T-helper 2 cell (primary cell): ENCODE measurements at places on chromosomes 11 and 22.

DNA sequence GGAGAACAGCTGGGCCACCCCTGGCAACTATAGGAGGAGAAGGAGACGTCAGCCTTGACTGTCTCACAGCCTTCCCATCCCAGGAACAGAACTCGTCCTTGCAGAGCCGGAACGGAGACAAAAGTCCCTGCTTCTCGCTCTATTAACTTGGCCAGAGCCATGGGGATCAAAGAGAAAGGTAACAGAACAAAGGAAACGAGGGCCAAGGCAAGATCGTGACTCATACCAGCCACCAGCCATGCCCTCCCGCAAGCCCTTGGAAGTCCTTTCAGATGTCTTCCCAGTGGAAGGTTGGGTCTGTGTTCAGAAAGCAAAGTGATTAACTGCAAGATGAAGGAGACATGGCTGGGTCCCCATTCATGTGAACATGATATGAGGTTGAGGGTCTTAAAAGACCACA lies 64.7 kb downstream of the PDE2A start:
- no peak for DNase-seq

DNA sequence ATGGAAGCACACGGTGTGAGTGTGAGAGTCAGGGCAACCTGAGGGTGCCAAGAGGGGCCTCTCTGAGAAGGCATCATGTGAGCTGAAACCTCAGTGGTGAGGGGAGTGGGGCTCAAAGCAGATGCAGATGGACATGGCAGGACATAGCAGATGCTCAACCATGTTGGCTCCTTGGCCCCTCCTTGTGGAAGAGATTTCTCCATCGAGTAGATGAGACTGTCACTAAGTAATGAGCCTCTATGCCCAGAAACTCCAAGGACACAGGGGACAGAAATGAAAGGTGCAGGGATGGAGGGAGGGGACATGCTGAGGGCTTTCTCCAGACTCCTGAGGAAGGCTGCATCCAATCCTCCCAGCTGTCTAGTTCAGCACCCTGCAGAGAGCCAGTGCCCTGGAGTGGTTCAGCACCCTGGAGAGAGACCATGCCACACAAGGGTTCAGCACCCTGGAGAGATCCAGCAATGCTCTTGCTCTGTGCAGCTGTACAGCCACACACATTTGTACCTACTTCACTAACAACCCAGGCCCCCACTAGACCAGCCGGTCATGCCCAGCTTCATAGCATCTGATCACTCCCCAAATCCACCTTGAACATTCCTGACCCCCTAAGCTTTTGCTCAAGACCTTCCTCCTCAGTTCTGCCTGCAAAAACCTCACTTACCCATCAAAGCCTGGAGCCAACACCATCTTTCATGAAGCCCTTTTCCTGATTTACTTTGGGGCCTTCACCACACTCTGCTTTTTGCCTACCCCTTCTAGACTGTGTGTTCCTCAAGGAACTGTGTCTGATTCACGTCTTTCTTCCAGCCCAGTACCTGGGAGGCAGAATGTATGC lies 252.0 kb downstream of the CTTN start:
- no peak for DNase-seq

- no peak for DNase-seq
These were observed 95.7 kb downstream of the XRRA1 start for GRCh38 chr11:74853223-74853622.

- peak; percentile 88 for DNase-seq
These were observed 5.9 kb upstream of the GRAMD4 start for GRCh38 chr22:46614025-46614931.

DNA sequence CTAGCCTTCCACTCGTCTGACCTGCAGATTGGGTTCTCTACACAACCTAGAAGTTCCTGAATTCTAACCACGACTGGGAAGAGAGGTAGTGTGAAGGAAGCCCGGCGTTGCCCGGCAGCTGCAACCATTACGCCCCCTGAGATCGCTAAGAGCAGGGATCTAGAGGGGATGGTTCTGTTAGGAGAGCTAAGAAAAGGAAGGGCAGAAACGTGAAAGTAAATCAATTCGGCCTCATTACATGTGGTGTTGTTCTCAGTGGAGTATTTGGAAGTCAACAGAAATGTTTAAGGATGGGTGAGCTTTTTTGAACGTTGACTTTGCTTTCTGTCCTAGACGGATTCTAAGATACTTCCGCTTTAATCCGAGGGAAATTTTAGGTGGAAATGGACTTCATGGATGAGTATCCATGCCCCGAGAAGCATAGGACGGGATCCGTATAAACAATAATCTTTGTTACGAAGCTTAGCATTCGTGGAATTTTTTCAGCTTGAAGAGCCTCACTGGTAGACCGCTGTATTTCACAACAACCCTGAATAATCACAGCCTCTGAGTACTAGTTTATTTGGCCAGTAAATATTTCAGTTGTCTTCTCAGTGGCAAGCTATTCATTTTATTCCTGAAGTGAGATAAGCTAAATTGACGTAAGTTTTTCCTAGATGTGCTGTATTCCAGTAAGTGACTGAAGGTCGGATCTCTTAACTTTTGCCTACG lies 629 bp downstream of the ATP5MG start:
- DNase-seq: no peak

DNA sequence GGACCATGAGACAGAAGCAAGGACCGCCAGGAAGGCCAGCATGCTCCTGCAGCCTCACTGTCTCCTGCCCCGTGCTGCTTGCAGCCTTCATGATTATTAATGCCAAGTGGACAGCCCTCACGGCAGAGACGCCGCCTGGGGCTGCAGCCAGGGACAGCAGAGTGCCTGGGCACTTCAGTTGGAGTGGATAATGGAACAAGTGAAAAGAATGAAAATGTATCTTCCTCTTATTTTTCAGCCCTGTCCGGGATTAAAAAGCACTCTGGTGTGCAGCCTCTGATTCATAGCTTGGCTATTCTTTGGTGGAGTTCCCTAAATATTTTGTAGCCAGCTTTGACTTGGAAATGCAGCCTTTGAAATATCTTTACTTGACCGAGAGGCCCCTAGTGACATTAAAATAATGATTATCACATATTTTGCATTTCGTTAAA lies 1404.2 kb downstream of the BRD1 start:
- no peak for DNase-seq

DNA sequence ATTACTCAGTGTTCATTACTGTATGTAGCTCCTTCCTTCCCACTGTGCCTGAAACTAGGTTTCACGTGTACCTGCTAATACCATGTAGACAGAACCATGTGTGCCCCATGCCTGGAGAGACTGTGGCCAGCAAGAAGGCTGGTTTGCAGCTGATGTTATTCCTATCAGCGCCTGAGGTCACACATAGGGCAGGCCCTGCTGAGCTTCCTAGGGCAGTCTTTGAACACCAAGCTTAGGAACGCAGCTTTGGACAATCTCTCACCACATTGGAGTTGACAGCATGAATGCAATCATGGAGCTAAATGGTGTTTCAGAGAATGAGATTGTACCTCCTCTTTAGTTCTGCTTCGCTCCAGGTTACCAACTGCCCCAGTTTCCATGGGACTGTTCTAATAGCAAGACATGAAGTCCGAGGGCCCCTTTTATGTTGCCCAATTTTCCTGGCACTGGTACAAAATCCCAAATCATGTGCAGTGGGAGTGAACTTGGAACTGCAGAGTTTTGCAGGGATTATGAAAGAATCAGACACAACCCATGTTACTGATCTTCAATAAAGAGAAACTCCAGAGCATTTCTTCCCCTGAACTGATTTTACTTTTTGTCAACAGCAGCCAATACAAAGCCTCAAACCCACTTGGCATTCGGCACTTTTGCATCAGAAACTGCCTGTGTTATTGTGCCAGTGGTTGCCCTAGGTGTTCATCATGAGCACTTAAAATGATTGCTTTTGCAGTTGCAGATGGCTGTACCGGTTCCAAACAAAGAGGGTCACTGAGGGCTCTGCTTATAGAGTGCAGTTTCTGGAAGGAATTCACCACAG lies 154.2 kb upstream of the TTC12 start:
- no peak for DNase-seq

- DNase-seq: no peak
These were observed 72.4 kb upstream of the FAT3 start for GRCh38 chr11:92152245-92152644.

GRCh38 chr11:58391879-58392278 lies 14.8 kb downstream of the OR5B3 start:
- DNase-seq: no peak

DNA sequence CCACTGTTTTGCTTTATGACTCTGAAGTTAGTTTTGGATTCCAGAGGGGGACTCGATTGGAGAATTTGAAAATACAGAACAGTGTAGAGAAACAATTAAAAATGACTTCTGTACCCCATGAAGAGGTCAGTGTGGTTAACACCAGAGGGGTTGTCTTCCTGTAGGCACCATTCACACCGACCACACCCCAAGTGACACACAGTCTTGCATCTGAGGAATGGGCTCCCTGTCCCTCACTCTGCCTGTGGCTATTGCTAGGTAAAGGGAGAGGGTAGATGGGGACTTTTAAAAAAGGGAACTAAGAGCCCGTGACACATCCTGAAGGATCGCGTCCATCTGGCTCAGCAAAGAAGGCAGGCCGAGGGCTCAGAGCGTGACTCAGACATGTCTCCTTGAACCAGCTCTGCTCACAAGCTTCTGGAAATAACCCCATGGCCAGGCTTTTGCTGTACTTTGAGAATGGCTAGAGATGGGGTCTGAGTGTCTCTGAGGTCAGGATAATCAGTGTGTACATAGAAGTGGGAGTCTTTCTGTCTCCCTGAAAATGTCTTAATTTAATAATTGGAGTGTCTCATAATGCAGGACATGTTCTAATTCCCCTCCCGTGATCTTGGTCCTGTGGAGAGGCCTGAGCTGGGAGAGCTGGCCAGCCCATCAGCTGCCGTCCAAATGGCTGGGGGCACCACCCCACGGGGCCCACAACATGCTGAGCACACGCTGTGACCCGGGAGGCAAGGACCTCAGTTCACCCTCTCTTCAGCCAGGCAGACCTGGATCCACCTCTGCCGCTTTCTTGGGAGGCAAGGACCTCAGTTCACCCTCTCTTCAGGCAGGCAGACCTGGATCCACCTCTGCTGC lies 39.3 kb downstream of the SGSM1 start:
- DNase-seq: no peak

- DNase-seq: no peak
These were observed 72.7 kb upstream of the NARS2 start for GRCh38 chr11:78647266-78647915.

DNA sequence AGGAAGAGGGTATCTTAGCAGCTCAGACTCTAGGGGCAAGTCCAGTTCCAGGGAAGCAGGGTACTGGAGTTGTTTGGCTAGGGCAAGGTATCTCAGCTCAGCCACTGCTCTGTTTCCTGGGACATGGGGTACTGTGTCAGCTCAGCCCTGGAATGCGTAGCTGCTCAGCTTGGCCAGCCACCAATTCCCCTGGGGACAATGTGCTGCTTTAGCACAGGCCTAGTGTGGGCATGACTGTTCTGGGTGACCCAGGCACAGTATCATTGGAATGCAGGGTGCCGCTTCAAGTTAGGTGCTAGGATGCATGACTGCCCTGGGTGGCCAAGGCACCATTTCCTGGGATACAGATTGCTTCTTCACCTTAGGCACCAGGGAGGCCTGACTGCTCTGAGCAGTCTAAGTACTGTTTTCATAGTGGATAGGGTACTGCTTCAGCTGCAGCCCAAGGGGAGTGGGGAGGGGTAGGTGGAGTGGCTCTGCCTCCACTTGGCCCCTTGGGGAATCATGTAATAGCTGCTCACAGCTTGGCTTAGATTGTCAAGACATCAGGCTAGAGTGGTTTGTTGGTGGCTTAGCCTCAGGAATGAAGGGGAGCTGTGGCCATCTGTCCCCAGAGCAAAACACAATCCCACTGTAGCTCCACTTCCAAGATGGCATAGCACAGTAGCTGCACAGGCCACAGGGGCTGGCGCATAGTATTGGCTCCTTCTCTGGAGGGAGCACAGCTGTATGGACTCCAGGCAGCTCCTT lies 36.0 kb downstream of the MADD start:
- no peak for DNase-seq

DNA sequence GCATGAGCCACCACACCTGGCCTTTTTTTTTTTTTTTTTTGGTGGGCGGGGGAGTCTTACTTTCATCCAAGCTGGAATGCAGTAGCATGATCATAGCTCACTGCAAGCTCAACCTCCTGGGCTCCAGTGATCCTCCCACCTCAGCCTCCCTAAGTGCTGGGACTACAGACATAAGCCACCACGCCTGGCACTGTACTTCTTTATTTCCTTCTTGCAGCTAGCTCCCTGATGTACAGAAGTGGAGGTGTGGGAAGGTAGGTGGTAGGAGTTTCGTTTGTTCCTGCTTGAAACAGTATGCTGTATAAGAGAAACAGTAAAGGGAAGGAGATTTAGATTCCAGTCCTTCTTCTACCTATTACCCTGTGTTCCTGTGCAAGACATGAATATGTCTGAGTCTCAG lies 72.1 kb downstream of the WNT11 start:
- DNase-seq: no peak
